ENCODE measurements at places on chromosomes 13 and 19.

- DNase-seq: no peak
Observed at GRCh38 chr19:694481-695351, 536 bp downstream of the PRSS57 start.

DNA sequence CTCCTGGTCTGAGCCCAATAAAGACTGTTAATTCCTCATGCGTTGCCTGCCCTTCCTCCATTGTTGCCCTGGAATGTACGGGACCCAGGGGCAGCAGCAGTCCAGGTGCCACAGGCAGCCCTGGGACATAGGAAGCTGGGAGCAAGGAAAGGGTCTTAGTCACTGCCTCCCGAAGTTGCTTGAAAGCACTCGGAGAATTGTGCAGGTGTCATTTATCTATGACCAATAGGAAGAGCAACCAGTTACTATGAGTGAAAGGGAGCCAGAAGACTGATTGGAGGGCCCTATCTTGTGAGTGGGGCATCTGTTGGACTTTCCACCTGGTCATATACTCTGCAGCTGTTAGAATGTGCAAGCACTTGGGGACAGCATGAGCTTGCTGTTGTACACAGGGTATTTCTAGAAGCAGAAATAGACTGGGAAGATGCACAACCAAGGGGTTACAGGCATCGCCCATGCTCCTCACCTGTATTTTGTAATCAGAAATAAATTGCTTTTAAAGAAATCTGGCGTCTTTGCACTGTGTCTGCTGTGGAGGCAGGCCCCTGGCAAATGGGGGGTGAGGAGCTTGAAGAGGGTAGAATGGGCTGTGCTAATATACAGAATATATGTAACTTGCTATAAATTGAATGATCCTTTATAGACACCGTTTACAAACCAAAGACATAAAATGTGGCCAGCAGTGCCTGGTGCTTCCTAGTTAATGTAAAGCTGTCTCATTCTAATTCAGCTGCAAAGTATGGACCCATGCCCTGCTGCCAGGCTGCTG, 4.2 kb upstream of the RPS11 start:
- DNase-seq: no peak

DNA sequence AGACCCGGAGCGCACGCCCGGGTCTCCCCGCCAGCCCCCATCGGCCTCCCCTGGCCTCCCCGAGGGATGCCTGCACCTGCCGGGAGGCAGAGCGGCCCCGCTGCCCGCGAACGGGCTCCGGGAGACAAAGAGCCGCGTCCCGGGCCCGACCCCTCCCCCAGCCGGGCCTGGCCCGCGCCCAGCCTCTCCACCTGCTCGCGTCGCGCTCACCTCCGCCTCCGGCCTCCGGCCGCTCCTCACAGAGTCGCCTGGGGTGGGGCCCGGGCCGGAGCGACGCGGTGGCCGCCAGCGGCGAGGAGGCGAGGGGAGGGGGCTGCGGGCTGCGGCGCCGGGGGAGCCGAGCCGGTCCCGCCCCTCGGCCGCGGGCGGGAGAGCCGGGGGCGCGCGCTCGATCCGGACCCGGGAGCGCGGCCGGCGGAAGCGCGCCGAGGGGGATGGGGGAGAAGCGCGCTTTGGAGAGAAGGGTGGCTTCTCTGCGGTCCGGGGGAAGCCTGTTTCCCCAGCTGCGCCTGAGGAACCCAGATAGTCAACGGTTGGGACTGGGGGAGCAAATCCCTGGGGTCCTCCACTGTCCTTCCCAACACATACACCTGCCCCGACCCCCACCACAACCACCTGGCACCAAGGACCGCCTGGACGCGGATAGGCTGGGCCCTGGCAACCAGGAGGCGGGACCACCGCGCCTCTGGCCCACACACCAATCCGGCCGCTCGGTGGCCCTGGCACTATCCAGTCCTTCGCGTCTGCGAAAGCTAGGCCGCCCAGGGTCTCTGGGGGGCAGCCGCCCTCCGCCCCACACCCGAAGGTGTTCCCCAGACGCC, at the start of gene PRR36:
Gene PRR36, minus strand, starts transcription at position 315 of the 821 bp plus-strand sequence. CDS start 701 bp downstream, outside the sequence.
- DNase-seq: no peak

GRCh38 chr19:23318143-23318542, 67.9 kb upstream of the ZNF724 start:
- DNase-seq: no peak

DNA sequence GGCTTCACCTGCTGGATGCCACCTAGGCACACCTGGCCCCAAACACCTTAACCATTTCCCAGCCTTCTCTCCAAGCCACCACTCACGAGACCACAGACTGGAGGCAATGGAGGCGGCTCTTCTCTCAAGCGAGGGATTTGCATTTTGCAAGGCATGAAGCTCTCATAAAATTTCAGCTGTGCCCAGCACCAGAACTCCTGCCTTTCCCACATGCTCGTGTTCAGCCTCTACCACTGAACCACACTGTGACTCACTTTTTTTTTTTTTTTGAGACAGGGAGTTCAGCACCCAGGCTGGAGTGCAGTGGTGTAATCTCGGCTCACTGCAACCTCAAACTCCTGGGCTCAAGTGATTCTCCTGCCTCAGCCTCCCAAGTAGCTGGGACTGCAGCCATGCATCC, 10.6 kb downstream of the NANOS3 start:
- DNase-seq: no peak

DNA sequence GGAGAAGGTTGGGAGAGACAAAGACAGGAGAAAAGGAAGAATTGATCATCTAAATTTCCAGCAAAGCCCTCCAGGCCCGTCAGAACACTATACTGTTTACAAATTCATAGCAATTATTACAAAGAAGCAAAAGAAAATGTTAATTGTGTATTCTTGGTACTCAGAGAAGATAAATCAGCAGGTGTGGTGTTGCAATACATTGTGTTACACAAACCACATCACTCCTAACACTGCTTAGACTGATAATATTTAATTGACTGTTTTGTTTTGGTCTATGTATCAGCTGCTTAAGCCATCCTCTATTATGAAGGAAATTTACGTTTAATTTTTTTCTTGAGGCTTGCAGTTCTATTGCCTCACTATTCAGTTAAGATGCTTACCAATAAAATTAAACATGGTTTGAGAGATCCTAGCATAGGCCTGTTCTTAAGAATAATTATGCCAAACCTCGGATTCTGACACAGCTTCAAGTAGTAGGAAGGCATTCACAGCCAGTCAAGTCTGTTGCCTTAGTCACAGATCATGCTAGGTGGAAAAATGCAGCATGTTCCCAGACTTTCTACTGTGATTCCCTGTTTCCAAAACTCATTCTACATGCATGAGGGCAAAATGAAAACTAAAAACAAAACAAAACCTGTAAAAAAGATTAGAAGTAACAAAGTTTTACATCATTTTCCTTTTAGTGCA, 129.2 kb downstream of the TBC1D4 start:
- DNase-seq: no peak

DNA sequence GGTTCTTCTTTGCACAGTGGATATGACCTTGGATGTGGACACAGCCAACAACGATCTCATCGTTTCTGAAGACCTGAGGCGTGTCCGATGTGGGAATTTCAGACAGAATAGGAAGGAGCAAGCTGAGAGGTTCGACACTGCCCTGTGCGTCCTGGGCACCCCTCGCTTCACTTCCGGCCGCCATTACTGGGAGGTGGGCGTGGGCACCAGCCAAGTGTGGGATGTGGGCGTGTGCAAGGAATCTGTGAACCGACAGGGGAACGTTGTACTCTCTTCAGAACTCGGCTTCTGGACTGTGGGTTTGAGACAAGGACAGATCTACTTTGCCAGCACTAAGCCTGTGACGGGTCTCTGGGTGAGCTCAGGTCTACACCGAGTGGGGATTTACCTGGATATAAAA, 9.4 kb downstream of the RFPL4AL1 start:
- DNase-seq: no peak

GRCh38 chr13:44785401-44785800, 203.9 kb downstream of the NUFIP1 start:
- DNase-seq: no peak

DNA sequence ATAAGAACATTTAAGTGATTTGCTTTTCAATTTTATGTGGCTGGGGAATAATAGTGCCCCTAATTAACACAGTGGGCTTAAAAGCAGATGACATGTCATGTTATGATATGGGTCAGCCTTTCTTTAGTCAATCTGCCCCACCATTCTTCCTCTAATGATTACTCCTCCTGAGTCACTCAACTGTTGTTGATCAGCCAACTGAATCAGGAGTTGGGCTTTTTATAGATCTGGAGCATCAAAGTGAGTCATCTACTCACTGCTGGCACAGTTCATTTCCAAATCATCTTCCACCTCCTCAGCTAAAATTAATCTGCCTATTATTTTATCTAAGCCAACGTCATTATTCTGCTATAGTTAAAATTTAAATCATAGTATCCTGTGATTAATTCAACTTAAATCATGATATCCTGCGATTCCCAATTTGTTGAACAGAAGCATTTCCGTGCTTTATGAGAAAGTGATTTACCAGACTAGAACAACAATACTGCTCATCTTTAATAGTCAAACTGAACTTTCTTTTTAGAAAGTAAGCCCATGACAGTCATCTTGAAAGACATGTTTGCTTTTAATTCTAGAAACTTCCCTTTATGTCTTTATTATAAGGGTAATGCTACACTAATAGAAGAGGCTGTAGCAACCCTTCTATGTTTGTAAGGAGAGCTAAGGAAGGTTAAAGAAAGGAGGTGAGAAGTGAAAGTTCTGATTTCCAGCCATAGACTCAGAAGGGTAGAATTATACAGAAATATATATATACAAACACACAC, 551.4 kb downstream of the TBC1D4 start:
- DNase-seq: no peak

DNA sequence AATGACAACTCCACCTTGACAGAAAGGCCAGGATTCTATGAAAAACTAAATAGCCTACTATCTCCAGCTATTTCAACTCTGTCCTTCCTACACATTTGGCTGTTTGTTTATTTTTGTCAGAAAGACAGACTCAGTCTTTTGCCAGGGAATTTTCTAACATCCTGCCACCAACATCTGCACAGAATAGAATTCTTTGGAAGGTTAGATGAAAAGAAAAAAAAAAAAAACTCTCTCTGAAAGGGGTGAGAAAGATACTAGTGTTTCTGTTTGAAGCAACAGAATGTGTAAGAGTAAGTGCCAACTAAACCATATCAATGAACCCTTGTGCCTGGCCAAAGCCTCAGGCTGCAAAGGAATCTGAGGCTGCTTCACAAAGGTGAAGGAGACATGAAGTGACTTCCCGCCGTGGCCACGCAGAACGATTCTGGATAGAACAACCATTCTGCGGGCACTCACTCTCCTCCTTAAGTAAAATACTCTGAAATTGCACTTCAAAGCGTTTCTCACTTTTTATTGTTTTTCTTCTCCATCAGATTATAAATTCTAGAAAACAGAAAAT, 498.2 kb downstream of the IRS2 start:
- DNase-seq: no peak

DNA sequence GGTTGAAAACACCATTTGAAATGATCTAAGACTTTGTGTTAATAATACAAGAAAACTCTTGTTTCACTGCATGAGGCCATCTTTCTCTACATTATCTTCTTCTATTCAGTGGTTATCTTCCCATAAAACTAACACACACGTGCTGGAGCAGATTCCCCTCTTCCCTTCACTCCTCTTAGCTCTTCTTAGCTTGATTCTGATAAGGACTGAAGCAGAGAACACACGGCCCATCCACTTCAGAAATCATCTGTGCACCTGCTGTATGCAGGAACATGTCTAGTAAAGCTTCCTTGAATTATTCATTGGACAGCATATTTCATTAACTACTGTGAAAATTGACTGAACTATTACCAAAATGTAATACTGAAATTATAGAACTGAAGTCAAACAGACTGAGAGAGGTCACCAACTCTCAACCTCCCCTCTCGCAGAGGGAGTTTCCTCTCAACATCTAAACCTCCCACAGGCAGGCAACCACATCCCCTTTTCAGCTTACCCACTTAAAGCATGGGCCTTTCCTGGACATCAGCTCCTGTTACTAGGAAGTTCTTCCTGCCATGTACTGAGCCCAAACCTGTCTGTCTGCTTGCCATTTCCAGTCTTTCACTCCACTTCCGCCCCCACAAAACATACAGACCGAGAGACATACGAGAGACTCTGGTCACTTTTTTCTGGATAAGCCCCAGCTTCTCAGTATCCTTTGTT, 113.9 kb downstream of the CRYL1 start:
- DNase-seq: peak; percentile 88

- DNase-seq: no peak
Observed at GRCh38 chr13:24328145-24328544, 18.8 kb downstream of the C1QTNF9 start.

GRCh38 chr13:114203536-114203935, 24.5 kb downstream of the CFAP97D2 start:
- DNase-seq: peak; percentile 38
